ENCODE measurements at places on chromosomes 4 and X.

DNA sequence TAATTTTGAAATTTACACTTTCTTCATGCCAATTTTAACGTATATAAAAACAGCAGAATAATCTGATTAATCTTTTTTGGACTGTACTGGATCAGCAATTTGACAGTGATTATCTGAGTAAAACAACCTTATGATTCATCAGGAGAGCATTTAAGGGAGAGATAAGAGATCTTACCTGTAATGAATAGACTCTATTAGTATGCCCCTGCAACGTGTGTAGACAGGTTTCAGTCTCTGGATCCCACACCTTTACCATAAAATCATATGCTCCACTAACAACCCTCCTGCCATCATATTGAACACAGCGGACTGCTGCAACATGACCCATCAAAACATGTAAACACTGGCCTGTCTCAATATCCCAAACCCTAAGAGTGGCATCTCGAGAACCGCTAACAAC is 210.1 kb downstream of the FBXW7 start:
- DNase-seq, result no peak

DNA sequence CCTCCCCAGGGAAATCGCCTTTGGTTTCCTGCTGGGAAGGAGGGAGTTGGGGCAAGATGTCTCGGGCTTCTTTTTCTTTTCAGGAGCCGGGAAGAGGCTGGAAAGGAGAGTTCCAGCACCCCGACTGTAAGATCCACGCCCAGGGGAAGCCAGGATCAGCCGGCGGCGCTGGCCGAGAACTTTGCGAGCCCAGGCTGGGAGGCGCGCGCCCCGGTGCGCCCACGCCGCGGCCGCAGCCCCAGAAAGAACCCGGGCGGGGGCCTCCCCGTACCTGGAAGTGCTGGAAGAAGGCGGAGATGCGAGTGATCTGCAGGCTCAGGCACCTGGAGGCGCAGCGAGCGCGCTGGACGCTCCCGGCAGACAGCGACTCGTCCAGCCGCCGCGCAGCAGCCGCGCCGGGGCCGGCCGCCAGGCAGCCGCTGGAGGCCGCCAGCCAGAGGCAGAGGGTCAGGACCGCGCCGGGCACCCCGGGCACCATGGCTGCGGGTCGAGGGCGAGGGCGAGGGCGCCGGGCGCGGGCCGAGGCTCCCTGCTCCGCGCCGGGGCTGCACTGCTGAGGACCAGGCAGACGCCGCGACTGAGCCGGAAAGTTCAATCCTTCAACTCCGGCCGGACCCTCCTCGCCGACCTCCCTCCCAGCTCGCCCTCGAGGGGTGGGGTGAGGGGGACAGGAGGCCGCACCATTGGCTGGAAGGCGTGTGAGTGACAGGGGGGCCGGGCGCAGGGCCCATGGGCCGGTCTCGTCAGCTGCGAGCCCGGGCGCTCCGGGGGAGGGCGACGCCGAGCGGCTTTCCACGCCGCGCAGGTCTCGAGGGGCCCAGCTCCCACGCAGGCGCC is at the start of gene ANOS1:
TSS of gene ANOS1 (minus strand) at position 579 of the 837 bp plus-strand sequence. CDS start at position 478, 101 bp downstream.
- peak; percentile 31 for DNase-seq

GRCh38 chr4:24130637-24131036 is 240.8 kb upstream of the PPARGC1A start:
- DNase-seq, result no peak

DNA sequence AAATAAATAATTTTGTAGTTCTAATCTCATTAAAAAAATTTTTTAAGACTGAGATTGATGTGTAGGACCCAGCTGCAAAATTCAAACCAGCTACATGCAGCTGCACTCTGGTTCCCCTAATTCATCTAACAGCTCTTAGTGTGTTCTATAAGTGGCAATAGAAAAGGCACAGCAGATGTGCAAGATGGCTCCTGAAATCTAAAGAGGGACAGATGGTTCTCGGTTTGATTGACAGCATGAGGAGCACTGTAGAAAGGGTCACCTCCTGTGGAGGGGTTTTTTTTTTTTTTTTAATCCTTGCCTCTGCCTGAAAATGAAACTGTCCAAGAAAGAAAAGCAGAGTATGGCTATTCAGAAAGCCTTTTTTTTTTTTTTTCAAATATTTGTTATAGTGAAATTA is 16.9 kb upstream of the OCIAD1 start:
- no peak for DNase-seq

- DNase-seq, result peak; percentile 2
These were observed 195.7 kb upstream of the ANK2 start for GRCh38 chr4:112853662-112854256.

DNA sequence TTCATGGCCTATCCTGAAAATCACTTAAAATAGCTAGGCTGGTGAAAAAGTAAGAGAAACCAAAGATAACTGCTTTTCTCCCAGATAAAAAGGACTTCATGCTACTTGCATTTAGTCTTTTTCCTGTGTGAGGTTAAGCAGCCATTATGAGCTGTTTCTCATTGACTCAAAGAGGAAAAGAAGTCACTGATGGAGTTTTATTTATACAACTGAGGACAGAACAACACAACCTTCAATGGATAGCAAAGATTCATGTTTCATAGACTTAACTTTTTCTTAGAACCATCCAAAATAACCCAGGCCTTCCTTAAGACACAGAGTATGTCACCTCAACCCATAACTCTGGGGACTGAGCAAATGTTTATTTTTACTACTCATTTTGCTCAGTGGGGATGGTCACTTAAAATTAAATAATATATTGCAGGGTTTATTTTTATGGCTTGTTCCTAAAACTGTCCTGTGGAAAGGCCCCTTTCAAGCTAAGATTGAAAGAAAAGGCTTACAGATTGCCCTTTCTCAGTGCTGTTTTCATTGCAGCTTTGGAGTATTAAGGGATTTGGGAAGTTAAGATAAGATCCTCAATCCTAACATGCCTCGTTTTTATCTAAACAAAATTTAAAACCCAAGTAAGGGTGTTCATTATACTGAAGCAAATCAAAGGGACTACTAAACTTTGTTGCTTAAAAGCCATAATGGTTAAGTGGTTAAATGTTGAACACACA is 252.6 kb upstream of the MAD2L1 start:
- no peak for DNase-seq

DNA sequence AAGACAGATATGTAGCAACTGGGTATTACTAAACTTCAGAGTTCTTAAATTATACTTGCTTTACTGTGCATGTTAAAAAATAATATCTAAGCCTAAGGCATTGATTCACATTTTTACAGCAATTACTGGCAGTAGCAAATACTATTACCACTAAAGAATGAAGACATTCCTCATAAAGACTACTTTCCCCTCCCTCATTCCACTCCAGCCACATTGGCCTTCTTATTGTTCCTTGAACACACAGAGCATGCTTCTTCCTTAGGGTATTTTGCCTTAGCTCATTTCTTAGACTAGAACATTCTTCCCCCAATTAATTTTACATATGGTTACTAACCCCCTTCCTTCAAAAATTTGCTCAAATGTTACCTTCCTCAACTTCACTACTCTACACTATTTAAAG is 717.0 kb downstream of the CCSER1 start:
- peak; percentile 67 for DNase-seq
